ENCODE measurements at places on chromosomes 5 and 9.

DNA sequence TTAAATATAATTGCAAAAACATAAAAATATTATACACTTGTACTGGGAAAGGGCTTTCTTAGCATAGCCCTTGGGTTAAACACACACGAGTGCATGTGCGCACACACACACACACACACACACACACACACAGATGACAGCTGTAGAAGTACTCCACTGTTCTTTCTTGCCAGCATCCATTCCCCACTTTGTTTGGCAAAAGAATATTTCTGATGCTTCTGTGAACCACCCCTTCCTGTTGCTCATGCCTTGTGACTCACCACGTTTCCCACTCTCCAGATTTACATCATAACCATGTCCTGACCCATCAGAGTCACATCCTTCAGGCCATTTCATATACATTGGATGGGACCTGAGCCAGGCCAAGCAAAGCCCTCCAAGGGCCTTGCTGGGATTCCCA lies 280.1 kb downstream of the DNAH5 start:
- no peak for DNase-seq

DNA sequence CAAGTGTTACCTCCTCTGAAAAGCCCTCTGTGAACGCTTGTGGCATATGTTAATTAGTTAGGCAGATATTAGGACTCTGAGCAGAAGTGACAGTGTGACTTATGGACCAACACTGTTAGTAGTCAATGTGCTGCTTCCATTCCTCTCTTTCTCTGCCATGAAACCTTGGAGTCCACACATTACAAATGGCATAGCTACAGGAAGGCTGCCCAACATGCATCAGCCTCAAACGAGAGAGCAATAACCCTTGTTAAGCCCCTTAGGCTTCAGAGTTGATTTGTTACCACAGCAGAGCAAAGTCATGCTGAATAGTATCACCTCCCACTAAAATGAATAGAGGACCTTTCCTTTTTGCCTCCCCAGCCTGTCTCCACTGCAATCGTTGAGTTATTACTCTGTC lies 397.7 kb upstream of the SMARCA2 start:
- DNase-seq = no peak

DNA sequence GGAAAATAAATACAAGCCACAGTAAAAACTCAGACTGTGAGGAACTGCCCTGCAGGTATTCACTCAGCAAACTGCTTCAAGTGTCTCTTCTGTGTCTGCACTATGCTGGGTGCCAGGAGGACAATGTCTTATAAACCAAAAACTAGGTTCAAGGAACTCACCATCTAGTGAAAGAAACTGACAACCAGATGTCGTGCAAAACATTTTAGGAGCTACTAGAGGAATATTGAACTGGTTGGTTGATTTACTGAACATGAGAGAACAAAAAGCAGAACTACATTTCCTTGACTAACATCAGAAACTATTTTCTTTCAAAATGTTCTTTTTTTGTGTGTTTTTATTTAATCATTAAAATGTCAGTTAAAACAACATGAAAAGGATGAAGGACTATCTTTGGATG lies 35.2 kb downstream of the ZNF366 start:
- no peak for DNase-seq

- no peak for DNase-seq
These were observed 455.1 kb upstream of the TLE4 start for GRCh38 chr9:79116709-79117108.

DNA sequence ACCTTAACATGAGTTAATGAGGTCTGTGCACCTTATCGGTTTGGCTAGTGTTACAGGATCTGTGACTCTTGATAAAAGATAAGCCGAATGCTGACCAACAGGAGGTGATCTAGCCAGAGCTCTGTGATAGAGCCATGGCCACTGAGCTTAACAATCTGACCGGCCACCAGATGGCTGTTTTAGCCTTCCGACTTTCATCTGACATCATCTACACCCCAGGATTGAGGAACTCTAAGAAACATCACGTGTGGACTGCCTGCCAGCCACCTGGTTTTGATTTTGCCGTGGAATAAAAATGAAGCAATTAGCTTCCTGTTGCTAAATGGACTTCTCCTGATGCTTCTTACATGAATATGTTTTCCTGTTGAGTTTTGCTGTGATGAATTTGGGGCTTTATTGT lies 281.3 kb downstream of the CEMIP2 start:
- no peak for DNase-seq

- no peak for DNase-seq
These were observed 178.4 kb downstream of the GOLPH3 start for GRCh38 chr5:31995714-31996113.

DNA sequence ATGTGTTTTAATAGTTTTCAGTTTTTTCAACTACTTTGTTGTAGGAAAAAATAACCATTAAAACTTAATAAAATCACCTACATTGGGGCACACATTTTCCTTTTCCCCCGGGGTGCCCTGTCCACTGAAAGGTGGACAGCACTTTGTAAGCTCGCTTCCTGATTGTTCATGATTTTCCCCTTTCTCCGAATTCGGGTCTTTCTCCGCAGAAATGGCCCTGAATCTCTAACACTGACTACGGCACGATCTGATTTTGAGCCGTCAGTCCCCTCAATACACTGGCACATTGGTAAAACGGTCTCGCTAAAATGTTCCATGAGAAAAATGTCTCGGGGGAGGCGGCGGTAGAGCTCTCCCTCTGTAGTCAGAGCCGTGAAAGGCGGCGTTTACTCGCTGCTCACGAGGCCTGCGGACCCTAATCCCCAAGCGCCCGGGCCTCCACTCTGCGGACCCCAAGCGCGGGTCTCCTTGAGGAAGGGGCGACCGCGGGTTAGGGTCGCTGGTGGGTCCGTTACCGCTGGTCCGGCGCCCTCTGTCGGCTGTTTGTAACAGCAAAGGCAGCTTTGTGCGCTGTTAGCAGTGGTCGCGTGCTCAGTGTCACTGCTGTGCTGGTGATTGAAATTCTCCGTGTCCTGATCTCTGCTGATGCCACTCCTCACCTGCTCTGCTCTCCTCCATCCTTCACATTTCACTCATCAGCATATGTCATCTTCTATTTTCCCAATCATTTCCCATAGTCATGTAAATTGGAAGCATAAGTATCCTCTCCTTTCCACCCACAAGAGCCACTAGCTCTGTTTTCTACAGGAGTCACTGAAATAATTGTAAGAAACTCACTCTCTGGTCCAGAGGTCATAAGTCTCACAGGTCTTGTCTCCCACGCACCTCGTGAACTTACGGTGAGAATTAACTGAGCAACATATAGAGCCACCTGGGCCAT lies 10.8 kb upstream of the IFNA2 start:
- peak; percentile 56 for DNase-seq

GRCh38 chr9:89478821-89479668 lies 18.9 kb downstream of the SEMA4D start:
- no peak for DNase-seq

- peak; percentile 82 for DNase-seq
These were observed 110.4 kb upstream of the NR5A1 start for GRCh38 chr9:124617477-124618141.

GRCh38 chr9:127059765-127060361 lies 62.6 kb downstream of the ANGPTL2 start:
- DNase-seq = no peak

- no peak for DNase-seq
These were observed 90.0 kb upstream of the RORB start for GRCh38 chr9:74407166-74407565.

GRCh38 chr5:72523960-72524582 lies 16.9 kb upstream of the ZNF366 start:
- DNase-seq = no peak

DNA sequence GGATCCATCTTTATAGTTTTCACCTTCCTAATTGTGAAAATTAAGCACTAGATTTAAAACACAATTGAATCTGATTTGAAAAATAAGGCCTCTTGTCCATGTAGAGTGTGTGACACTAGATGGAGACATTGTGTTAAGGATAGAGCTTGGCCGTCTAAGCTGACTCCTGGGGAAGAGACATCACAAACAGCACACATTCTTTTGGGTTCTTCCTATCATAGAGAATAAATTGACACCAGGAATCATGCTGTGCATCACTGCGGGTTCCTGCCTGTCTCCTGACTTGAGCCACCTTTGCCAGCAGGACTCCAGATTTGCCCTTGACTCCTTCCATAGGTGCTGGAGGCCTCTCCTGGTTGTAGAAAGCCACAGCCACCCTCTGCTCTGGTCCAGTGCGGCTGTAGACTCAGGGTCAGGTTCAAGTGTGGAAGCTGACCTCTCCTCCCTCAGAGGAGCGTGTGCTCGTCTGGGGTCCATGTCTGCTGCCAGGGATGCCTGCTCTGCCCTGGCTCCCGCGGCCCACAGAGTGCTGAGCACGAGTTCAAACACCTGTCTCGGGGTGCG lies 11.2 kb downstream of the ROPN1L start:
- DNase-seq = no peak

DNA sequence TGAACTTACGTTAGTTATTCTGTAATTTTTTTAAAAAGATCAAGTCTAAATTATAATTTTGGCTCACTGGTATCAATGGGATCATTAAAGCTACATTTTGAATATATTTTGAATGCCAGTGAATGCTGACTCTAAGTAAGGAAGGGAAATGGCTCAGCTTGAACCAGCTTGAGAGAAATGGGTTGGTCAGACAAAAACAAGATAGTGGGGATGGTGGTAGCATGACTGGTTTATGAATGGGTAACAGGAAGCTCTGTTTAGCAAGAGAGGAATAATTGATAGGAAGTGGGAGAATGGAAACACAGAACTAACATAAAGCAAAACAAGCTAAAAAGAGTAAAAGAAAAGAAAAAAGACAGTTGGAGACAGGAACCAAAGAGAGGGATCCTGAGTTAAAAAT lies 220.2 kb downstream of the ADAMTS6 start:
- no peak for DNase-seq

- DNase-seq = no peak
These were observed 45.0 kb downstream of the ELL2 start for GRCh38 chr5:95916687-95917085.

DNA sequence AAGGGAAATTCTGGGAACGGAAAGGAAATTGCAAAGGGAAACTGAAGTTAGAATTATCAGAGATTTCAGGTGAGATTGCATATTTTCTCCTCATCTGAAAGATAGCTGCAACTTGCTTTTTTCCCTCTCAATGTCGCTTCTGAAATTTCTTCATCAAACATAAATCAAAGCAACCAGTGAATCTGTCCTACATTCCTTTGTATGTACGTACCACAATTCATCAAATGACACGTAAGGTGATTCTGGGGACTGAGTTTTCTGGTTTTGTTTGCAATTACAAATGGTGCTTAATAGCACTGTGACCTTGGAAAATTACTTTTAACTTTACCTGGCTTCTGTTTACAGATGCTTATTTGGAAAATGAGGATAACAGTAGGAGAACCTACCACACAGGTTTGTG lies 21.9 kb upstream of the CNOT6 start:
- DNase-seq = no peak

DNA sequence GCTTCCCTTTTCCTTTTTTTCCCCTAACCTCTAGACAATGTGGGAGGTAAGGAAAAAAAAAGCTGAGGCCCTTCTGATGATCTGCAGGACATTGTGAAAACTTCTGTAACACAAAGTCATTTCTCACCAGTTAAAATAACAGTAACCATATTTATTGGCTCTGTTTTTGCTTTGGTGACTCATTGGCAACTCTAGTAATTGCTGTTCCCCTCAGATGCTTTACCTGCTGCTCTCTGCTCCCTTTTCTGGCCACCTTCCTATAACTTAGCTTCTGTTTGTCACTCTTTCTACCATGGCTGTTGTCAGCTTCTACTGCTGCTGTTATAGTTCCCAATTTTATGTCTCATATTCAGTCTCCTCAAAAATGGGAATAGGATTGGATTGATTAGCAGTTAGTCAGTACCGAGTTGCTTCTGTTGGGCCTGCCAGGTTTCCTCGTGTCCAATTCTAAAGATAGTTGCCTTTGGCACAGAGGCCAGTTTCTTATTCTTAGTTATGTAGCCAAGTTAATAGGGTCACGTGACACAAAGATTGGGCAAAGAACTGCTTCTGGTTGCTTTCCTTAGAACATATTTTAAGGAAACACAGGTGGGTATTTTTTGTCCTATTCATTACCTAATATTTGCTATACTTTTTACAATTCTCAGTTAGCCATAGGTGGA lies 16.8 kb downstream of the SCAMP1 start:
- DNase-seq = no peak

GRCh38 chr5:147404706-147405105 lies 105.2 kb downstream of the DPYSL3 start:
- DNase-seq = no peak

- no peak for DNase-seq
These were observed 37.6 kb upstream of the STX17 start for GRCh38 chr9:99868845-99869244.

GRCh38 chr5:96262105-96262504 lies 170.9 kb downstream of the PCSK1 start:
- DNase-seq = no peak

DNA sequence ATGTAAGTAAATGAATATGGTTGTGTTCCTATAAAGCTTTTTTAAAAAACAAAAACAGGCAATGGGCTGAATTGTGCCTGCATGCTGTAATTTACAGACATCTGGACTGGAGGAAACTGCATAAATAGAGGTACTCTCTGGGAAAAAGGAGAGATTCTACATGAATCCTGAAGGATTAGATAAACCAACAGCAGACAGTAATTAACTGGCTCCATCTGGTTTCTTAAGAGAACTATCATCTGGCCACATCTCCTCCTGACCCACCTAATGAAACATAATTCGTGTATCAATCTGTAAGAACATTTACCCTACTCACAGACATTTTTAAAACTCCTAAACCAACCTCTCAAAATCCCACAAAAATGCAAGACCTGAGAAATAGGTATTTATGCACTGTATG lies 528.1 kb upstream of the ST8SIA4 start:
- no peak for DNase-seq

DNA sequence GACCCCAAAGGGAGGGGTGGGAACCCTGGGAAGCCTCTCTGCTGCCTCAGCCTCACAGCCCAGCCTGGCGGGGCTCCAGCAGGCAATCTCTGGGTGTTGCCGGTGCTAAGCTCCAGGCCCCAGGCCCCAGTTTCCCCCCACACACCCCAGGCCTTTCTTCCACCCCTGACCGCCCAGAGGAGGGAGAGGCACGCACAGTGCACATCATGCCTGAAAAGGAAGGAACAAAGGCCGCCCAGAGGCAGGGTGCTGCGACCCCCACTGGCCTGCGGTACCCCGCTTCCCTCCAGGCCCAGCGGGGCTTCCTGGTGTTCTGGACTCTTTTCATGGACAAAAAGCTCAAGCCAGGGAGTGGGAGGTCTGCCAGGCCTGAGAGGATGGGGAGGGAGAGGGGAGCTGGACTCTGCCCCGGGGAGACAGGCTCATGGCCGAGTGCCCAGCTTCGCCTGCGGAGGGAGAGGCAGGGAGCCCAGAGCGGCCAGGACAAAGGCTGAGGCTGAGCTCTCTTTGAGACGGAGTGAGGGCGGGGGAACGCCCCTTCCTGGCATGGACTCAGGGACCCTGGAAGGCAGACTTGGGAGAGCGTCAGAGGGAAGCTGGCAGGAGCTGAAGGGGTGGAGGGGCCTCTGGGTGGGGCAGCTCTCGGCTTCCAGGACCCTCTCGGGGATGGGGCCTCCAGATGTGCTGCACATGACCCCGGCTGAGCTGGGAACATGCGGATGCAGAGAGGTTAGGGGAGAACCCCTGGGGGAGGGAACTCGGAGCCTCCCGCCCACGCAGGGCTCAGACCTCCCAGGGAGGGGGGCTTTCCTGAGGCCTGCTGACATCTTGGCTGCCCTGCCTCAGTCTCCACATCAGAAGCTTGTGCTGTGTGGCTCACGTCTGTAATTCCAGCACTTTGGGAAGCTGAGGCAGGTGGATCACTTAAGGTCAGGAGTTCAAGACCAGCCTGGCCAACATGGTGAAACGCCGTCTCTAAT lies 1.8 kb upstream of the ENTPD2 start:
- peak; percentile 96 for DNase-seq
